ENCODE measurements at places on chromosomes 1 and 21.
A peak's percentile ranks its signal among the peaks of the same experiment; 100 is the strongest.

DNA sequence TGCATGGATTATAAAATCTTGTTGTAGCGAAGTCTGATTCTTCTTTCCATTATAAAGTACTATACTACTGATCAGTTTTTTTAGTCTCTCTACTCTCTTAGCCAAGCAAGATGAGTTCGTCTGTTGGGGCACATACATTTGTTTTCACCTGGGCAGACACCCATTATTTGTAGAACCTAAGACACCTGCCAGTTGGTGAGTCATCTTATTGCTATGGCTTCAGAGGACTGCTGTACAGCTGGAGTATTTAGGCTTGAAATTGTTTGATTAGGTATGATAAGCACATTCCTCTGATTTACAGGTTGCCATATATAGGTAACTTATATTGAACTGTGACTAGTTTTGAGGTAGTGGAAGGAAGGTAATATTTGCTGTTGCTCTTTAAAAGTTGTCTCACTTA, 17.2 kb downstream of the RBM15 start:
- DNase-seq: no peak

DNA sequence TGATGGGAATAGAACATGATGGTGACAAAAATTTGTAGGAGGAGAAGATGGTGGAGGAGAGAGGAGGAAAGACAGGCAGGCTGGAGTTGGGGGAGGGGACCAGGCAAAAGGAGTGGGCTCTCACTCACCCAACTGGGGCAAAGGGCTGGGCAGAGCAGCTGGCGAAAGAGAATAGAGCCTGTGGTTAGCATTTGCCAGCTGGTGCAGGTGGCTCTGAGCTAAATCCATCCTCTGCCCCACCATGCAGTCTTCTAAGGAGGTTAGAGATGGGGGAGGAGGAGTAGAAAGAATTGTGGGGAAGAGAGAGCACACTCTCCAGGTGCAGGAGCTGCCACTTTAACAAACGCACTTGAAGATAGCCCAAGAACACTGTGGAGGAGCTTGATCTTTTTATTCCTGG, 27.6 kb upstream of the SLAMF1 start:
- DNase-seq: peak; percentile 23

DNA sequence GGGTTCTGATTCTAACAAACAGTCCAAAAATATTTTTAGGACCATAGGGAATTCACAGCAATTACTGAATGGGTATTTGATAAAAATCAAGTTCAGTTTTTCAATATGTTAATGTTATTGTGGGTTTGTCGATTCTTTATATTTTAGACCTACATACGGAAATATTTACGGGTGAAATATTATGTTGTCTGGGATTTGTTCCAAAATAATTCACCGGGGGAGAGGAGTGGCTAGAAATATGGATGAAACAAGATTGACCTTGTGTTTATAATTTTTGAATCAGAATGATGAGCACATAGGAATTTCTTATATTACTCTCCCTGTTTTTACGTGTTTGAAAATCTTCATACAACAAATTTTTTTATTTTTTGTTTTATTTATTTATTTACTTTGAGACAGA, 56.7 kb upstream of the USP1 start:
- DNase-seq: no peak

- DNase-seq: no peak
Measured at GRCh38 chr1:118184739-118185083, 317 bp downstream of the SPAG17 start.

DNA sequence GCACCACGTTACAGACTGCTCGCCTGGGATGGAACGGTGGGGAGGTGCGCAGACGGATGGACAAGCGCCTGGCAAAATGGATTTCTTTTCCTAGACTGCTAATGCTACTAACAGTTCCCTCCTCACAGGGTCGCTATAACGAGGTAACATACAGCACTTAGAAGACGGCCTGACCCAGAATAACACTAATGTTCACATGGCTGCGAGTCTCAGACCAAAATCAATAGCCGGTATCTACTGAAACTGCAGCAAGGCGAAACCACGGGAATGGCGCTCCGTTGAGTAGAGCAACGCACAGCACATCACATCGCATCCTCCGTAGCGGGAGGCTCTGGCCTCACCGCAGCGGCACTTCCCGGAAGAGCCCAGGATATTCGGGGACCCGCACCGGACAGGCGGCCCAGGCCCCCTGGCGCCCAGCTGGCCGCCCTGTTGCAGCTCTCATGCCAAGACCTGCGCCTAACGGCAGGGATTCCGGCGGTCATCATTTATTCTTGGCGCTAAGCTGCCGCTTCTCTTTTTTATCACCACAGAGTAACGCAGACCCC, 46.6 kb downstream of the VPS26C start:
- DNase-seq: peak; percentile 64

- no peak for DNase-seq
Measured at GRCh38 chr1:95085376-95085775, 12.6 kb upstream of the ALG14 start.

GRCh38 chr1:154955039-154955717, 721 bp downstream of the PBXIP1 start:
- DNase-seq: peak; percentile 74

- no peak for DNase-seq
Measured at GRCh38 chr1:210757677-210758076, 376.3 kb downstream of the KCNH1 start.

GRCh38 chr1:222798975-222799374, 15.9 kb upstream of the DISP1 start:
- DNase-seq: no peak

DNA sequence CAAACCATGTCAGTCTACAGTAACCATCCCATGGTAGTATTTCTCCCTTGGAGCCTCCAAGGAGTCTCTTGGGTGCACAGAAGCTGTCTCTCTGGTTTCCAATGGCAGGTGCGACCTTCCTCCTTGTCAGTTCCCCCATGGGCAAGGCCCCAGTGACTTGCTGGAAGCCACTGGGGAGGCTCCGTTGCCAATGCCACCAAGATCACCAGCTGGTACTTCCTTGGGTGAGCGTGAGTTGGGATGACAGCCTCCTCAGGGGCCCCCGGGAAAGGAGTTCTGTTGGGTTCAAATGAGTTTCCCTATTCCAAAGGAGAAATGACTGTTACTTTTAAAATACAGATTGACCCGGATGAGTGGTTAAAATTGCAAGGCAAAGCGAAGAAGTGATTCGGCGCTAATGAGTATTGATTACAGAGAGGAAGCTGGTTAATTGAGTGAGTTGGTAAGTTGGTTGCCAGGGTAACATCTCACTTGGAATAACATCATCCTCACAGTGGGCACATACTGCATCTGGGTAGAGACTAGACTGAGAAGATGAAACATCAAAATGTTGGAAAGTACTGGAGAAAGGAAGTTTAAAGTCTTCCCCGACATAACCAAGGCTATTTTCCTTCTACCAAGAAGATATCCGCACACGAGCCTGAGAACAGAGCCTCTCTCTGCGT, 53.0 kb upstream of the LAPTM5 start:
- DNase-seq: no peak

- DNase-seq: no peak
Measured at GRCh38 chr1:69403756-69404320, 163.9 kb upstream of the LRRC7 start.

DNA sequence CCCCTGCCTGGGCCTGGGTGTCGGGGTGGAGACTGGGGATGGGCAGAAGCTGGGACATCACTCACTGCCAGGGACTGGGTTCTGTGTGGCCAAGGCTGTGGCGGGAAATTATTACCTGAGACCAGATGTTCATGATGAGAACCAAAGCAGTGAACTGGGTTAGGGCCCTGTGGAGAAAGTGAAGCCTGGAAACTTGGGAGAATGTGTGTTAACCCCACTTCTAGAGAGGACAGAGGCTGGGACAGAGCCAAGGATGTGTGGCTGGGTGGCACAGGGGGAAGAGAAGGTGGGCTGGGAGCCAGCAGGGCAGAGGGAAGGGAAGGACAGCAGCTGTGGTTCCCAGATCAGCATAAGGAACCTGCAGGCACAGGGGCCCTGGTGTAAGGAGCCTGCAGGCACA, 31.3 kb downstream of the CNIH3 start:
- DNase-seq: no peak

- DNase-seq: peak; percentile 97
Measured at GRCh38 chr1:16215882-16216753, 3.7 kb upstream of the ARHGEF19 start.

DNA sequence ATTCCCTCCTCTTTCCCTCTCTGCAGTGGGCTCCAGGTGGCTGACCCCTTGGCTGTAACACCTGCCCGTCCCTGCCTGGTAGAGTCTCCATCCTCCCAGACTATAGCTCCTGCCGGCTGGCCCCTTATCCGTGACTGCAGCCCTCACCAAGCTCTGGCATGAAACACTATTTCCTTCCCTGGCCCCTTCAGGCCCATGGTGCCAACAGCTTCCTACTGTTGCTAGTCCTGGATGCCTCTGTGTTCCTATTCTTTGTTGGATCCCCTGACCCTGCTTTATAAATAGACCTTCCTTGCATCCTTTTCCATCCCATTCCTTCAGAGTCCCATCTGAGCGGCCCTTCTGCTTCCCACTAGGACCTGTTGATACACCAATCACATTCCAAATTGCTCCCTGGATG, 195.0 kb downstream of the ZNF326 start:
- DNase-seq: no peak

DNA sequence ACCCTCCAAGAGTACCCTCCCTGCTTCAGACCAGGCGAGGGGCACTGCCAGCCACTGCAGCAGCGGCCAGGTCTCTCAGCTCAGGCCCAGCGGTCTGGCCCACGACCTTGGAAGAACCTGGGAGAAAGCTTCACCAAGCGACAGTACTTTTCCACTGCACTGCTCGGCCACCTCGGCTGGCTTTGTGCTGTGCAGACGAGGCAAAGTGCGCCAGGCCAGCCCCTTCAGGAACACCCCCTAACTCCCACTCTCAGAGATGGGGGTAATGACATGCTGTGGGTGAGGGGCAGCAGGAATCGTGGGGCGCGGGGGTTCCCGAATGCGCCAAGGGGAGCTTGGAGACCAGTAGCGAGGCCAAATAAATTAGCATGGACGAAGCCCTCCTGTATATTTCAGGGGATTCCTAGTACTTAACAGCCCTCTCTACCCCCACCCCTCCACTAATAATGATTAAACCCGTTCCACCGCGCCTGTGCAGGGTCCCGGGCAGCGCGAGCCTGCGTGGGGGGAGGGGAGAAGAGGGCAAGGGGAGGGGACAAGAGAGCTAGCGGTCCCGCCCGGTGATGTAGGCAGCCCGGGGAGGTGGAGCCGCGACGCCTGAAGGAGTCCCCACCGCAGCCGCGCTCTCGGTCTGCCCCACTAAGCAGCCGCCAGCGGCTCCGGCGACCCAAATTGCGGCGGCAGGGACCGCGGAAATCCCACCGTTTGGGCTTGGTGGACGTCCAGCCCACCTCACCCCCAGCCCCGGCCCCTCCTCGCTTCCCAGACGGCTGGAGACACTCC, at the start of gene FAM43B:
FAM43B (plus strand) TSS at position 629 of the 783 bp plus-strand sequence. CDS start 401 bp downstream, outside the sequence.
- no peak for DNase-seq
